Lower lobe of right lung (tissue), 2 donors: ENCODE measurements at places on chromosomes 3 and 15. TPM values are rescaled to one million over a fixed set of nuclear protein-coding genes. Genes with fewer than 3 reads are reported as not detected.

The CMTM8 gene
- 25.6 TPM for total RNA-seq

The SLTM gene
- 93.0 TPM for total RNA-seq

The ALDH1A3 gene
- 9.7 TPM for total RNA-seq

The SPTBN5 gene
- 2.1 TPM for total RNA-seq

The TRA2B gene
- total RNA-seq, result 103 TPM

The FYCO1 gene
- 40.9 TPM for total RNA-seq

The CPB1 gene
- 0.83 TPM for total RNA-seq

GRCh38 chr3:17261627-17262369 is 377.0 kb downstream of the PLCL2 start:
- H3K4me1 ChIP-seq, result no peaks in the 10 kb centered on the region
- no peak overlapping the region for H3K4me3 ChIP-seq
- no peaks in the 10 kb centered on the region for H3K27me3 ChIP-seq
- no peak overlapping the region for H3K27ac ChIP-seq
- no peaks in the 10 kb centered on the region for H3K36me3 ChIP-seq

DNA sequence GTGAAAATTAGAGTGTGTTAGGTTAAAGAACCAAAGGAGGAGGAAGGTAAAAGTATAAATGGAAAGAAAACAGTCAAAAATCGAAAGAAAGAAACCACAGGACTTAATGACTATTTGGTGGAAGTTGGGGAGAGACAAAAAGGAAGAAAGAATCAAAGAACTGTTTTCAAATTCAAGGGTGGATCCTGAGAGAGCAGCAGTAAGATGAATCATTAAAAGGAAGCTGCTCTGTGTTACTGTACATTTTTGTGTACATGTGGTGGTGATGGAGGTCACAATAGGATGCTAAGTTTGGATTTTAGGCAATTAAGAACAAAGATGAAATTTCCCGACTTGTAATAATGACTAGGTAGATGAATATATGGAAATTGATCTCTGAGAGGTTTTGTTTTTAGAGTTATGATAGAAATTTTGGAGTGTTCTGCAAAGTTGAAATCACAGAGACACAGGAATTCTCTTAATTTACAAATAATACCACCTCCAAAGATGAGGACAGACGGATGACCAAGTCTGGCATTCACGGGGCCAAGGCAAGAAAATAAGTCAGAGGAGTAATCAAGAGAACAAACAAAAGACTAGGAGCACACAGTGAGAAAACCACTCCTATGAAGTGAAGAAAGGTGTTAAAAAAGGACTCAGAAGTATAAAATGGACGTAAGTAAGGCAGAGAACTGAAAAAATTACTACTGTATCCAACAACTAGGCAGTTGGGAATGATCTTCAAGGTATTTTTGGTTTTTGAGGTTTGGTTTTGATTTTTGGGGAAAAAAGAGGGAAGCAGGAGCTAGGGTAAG is 7.1 kb downstream of the DHX36 start:
- no peak for DNase-seq
- peaks cover 39% of the 10 kb centered on the region for H3K36me3 ChIP-seq
- peaks cover 51% of the 10 kb centered on the region for H3K4me1 ChIP-seq
- no peak overlapping the region for H3K4me3 ChIP-seq
- no peak overlapping the region for H3K27ac ChIP-seq
- no peaks in the 10 kb centered on the region for H3K27me3 ChIP-seq

DNA sequence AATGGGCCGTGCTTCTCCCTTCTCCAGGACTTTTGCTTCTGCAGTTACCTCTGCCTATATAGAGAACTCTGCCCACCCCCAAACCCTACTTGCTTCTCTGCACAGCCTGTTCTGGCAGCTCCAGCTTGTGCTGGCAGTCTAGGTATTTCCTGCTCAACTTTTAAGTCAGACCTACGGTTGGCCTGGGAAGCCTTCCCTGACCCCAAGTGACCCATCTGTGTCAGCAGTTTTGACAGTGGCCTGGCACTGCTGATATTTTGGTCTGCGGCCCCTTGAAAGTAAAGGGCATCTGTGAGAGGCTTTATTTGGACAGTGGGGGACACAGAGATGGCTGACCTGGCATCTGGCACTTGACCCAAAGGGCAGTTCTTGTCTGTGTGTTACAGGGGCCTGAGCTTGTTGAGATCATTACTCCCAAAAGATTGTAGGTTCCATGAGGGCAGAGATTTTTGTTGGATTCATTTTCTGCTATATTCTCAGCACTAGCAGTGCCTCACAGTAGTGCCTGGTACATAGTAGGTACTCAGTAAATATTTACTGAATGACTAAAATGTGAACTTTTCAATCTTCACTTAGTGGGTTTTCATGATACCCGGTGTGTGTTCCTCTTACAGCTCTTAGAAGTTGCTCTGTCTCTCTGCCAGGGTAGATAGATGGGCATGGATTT is 55.2 kb upstream of the TRAK1 start:
- no peak overlapping the region for H3K4me3 ChIP-seq
- H3K27ac ChIP-seq, result peak overlapping the region; percentile 66
- peaks cover 12% of the 10 kb centered on the region for H3K36me3 ChIP-seq
- H3K27me3 ChIP-seq, result no peaks in the 10 kb centered on the region
- DNase-seq, result no peak
- peaks cover 66% of the 10 kb centered on the region for H3K4me1 ChIP-seq

GRCh38 chr3:97658668-97659285 is 105.8 kb upstream of the ARL6 start:
- no peak overlapping the region for H3K4me3 ChIP-seq
- no peaks in the 10 kb centered on the region for H3K36me3 ChIP-seq
- no peak overlapping the region for H3K27ac ChIP-seq

DNA sequence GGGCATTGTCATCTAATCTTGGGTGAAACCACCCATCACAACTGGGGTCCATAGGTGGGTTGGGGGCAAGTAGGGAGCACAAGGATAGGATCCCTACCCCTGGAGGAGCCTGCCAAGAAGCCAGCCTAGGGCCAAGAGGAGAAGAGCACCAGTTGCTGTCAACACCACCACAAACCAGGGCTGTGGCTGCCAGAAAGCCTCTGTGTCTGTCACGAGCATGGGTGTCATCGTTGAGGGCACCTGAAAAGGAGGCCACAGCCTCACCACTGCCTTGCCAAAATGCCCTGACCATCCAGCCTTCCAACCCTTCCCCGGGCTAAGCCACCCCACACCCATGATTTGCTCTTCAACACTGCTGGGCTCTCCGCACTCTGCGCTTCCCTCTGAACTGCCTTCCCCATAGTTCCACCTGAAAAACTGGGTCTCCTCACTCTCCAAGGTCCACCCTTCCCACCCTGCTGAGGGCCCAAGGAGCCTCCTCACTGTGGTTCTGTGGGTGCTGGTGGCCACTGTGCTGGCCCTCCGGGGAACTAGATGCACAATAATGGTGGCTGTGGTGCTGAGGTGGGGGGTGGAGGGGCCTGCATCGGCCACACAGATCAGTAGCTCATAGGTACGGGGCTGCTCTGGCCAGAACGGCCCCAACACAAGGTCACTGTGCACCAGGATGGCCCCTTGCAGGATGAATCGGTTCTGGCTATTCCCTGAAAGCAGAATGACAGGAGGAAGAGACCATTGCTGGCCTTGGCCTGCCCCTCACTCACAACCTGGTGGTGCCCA is 6.2 kb upstream of the IP6K1 start:
- H3K36me3 ChIP-seq, result no peaks in the 10 kb centered on the region
- H3K27ac ChIP-seq, result no peak overlapping the region
- H3K27me3 ChIP-seq, result no peaks in the 10 kb centered on the region
- no peak for DNase-seq
- H3K4me1 ChIP-seq, result no peaks in the 10 kb centered on the region
- H3K4me3 ChIP-seq, result no peak overlapping the region

DNA sequence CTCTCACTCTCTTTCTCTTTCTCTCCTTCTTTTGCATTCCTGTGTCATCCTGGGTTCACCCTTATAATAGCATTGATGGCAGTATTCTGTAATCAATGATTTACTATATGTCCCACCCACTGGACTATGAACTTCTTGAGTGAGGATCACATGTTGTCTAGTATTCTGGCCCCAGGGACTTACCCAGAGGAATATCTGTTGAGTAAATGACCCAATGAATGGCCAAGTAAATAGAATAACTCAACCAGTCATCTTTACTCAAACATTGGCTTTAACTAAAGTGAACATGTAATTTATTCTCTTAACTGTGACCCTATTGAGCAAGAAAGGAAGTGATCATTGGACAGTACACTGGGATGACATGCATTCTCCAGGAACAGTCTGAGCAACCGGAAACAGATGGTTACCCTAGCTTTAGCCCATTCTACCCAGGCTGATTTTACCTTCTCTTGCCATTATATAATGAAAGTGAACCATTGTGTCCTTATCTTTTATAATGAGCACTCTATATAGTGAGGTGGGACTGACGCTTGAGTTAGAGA is 94.5 kb upstream of the SOX14 start:
- H3K4me3 ChIP-seq, result no peak overlapping the region
- H3K4me1 ChIP-seq, result no peaks in the 10 kb centered on the region
- no peaks in the 10 kb centered on the region for H3K27me3 ChIP-seq
- no peak for DNase-seq

DNA sequence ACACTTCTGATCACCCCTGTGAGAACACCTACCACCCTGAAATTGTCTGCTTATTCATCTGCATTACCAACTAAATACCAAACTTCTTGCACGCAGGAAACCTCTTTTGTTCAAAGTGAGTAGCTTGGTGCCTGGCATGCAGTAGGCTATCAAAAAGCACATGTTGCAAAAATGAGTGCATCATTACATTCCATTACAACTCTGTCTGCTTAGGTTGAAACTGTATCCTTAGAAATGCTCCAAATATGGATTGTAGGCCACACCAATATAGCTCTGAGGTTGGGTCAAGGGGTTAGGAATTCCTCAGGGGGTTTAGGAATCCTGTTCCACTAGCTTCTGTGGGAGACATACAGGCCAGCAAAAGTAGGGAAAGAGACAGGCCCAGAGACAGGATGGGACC is 107.2 kb downstream of the THRB start:
- H3K4me1 ChIP-seq, result peaks cover 8% of the 10 kb centered on the region
- H3K36me3 ChIP-seq, result no peaks in the 10 kb centered on the region
- no peak for DNase-seq

GRCh38 chr3:169666076-169666375 is 2.5 kb upstream of the MECOM start:
- peaks cover 36% of the 10 kb centered on the region for H3K4me1 ChIP-seq
- H3K36me3 ChIP-seq, result no peaks in the 10 kb centered on the region
- DNase-seq, result no peak
- peaks cover 81% of the 10 kb centered on the region for H3K27me3 ChIP-seq
- peak overlapping the region; percentile 71 for H3K27ac ChIP-seq

DNA sequence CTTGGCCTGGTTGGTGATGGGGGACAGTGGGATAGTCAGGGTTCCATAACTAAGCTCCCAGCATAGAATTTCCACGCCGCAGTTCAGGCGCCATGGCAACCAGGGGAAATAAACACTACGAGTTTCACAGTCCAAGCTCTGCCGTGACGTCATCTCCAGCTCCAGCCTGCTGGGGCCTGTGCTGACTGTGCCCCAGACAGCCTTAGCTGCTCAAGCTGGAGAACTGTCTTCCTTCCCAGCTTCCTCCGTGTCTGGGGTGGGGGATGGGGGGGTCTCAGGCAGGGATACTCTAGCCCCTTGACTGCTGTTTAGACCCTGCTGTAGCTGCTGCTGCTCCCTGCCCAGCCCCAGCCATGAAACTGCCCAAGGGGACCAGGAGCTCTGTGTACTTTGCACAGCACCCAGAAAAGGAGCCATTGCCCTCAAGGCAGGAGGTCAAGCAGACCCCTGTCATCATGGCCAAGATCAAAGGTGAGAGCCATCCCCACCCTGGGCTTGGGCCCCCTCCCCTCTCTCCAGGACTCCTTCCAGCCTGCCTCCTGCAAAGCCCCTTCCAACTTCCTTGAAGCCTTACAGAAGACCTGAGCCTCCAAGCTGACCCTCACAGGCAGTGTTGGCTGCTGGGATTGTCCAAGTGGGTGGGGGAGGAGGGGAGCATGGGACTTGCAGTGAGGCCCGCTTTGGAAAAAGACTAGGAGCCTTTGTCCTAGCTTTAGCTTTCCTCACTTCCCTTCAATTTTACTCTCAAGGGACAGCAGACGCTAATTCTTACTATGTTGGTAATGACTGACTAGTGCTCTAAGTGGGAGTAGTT is 11.4 kb upstream of the CSPG4 start:
- peaks cover 12% of the 10 kb centered on the region for H3K4me1 ChIP-seq
- no peaks in the 10 kb centered on the region for H3K27me3 ChIP-seq
- H3K36me3 ChIP-seq, result no peaks in the 10 kb centered on the region
- H3K4me3 ChIP-seq, result no peak overlapping the region

DNA sequence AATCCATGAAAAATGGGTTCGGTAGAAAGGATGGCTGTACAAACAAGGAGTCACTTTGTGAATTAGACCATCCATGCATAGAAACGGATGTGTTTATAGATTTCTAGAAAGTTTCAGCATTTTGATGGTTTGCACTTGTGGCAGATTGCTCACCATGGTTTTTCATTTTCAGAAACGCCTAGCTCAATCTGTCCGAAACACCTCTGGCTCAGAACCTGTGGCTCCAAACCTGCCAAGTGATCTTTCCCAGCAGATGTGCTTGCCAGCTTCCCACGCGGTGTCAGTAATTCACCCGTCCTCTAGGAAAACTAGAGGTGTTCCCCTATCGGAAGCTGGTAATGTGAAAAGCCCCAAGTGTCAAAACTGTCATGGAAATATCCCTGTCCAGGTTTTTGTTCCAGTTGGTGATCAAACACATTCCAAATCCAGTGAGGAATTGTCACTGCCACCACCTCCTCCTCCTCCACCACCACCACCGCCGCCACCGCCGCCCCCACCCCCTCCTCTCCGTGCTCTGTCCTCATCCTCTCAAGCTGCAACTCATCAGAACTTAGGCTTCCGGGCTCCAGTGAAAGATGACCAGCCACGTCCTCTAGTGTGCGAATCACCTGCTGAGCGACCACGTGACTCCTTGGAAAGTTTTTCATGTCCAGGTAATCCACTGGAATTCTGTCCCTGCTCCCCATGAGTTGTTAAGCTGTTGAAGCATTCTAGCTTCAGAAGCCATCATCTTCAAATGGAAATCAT is 21.2 kb downstream of the WHAMM start:
- no peak overlapping the region for H3K4me3 ChIP-seq
- H3K27me3 ChIP-seq, result no peaks in the 10 kb centered on the region
- no peak for DNase-seq
- no peak overlapping the region for H3K27ac ChIP-seq
- peaks cover 99% of the 10 kb centered on the region for H3K36me3 ChIP-seq

DNA sequence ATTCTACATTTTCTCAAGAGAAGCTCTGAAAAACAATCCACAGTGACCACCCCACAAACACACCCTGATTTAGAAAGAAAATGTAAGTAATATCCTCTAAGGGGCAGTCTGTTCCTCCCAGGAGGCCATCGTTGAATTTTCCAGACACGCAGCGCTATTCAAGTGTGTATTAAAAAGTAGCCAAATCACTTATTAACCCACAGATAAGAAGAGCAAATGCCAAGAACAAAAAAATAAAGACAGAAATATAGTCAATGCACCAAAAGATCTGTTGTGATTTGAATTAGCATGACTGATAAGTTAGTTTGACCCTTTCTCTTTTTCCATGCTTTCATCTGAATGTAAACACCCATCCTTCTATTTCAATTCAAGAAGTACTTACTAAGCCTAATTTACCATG is 622.8 kb upstream of the ZNF385D start:
- DNase-seq, result no peak
- H3K4me1 ChIP-seq, result peaks cover 7% of the 10 kb centered on the region

GRCh38 chr3:152644478-152644877 is 190.5 kb upstream of the P2RY1 start:
- no peak for DNase-seq
- H3K36me3 ChIP-seq, result no peaks in the 10 kb centered on the region
- no peak overlapping the region for H3K27ac ChIP-seq
- no peak overlapping the region for H3K4me3 ChIP-seq
- H3K4me1 ChIP-seq, result no peaks in the 10 kb centered on the region

- peaks cover 11% of the 10 kb centered on the region for H3K36me3 ChIP-seq
- H3K27me3 ChIP-seq, result no peaks in the 10 kb centered on the region
These were observed 53.7 kb downstream of the NMD3 start for GRCh38 chr3:161274691-161275298.
